Hematopoietic multipotent progenitor cell treated with erythropoietin and hydrocortisone succinate and interleukin-3 and kit ligand, for 6 days (in vitro differentiated cells): ENCODE measurements at places on chromosomes 2 and 18.

DNA sequence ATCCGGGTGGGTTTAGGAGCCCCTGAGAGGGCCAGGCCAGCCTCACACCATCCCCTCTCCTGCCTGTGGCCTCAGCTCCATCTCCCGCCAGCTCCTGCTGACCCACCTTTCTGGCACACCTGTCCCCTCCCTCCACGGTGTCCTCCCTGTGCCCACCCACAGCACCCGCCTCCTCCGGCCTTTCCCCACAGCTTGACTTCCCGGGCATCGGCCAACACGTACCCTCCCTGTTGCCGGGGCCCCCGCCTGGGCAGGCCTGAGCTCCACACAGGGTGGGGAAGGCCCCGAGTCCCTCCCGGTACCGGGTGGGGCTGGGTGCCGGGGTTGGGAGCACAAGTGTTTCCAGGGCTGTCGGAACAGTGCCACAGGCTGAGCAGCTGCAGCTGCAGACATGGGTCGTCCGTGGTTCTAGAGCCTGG is 6.5 kb downstream of the GPC1 start:
- no peak for DNase-seq

DNA sequence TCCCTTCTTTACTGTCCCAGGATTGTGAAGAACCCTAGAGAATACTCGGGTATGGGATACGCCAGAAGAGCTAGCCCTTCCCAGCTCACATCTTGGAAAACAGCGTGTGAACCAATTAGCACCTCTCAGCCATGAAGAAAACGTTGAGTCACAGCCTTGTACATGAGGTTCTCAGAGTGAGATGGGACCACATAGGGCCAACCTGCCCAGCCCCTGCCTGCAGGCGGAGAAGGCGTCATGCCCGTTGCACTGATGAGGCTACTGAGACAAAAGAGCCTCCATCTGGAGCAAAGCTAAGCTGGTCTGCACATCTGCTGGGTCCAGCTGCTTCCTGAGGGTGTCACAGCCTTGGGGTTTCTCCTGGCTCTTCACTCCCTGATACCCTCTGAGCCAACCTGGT is 92.2 kb downstream of the LBH start:
- DNase-seq, result no peak

DNA sequence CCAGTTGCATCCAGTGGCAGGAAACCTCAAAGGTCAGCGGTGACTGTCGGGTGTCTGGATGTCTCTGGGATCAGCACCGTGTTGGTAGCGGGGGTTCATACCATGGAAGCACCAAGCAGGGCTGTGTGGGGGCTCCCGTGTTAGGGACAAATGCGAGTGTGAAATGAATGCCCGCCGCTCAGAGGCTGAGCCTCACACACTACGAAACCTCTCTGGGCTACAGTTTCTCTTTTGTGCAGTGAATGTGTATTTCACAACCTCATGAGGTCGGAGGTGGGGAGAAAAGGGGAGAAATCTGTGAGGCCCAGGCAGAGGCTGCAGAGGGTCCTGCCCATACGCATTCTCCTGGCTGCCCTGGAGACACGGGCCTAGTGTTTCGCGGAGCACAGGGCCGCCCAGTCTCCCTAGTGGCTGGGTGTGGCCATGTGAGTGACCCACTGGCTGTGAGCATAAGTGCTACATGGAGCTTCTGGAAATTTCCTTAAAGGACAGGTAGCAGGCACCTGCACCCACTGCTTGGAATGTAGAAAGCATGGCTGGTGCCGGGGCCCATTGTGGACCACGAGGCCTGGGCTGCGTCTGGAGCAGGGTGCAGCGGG is 138.0 kb upstream of the GLI2 start:
- no peak for DNase-seq

DNA sequence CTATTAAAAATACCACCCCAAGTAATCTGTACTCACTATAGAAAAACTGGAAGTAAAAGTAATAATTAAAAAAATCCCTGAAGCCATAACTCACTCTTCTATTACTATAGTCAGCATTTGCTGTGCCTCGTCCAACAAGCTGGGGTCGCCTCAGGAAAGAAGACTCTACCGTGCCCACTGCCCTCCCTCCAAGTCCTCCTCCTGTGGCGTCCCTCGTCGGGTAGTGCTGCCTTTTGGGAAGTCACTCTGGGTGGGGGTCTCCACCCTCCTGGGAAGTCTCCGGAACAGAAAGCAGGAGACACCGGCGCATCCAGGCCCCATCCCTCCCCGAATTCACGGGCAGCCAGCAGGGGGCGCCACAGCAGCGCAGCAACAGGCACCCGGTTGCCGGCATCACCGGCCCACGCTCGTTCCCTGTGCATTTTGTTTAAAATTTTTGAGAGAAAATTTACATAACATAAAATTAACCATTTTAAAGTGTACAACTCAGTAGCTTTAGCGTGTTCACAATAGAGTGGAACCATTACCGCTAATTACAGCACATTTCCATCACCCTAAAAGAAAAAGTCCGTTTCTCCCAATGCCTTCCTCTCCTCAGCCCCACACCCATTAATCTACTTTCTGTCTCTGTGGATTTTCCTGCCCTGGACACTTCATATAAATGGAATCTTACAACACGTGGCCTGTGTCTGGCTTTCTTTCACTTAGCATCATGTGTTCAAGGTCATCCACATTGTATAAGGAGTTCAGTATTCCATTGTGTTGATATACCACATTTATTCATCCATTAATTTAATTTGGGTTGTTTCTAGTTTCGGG is 62.2 kb downstream of the ADNP2 start:
- DNase-seq, result peak; percentile 47

DNA sequence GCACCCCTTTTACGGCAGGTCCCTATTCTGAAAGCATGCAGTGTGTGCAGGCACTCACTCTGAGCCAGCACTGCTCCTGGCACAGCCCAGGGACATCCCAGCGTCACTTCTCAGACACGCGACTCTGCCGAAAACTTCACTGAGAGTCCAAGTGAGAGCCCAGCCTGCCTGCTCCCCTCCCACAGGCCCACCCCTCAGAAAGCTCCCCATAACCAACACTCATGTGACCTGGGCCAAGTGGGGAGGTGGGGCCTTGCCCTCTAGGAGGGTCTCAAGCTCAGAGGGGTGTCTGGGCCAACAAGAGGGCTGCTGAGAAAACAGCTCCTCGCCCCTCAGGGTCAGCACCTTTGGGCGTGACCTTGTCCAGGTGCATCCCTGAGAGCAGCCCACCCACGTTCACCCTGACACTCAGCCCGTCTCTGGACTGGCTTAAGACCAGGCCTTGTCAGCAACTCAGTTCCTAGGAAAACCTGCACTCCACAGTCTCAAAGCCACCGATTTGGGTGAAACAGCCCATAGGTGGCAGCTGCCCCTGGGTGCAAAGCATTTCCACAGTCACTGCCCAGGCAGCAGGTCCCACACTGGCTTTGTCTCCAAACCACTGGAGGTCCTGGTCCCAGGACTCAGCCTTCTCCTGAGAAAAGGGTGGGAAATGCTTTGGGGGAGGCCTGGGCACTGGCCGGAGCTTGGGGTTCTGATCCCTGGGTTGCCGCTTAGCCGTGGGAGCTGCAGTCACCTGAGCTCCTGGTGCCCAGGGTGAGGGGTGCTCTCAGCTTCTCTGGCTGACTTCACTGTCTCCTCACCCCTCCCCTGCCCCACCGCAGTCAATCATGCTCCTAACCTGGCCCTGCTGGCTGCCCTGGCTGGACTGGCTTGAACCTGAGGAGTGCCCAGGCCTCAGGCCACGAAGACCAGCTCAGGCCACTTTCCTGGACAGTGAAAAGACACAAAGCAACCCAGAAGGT is 209.6 kb downstream of the HDAC4 start:
- no peak for DNase-seq

GRCh38 chr2:223711596-223712326 is 109.6 kb upstream of the SCG2 start:
- DNase-seq, result no peak

DNA sequence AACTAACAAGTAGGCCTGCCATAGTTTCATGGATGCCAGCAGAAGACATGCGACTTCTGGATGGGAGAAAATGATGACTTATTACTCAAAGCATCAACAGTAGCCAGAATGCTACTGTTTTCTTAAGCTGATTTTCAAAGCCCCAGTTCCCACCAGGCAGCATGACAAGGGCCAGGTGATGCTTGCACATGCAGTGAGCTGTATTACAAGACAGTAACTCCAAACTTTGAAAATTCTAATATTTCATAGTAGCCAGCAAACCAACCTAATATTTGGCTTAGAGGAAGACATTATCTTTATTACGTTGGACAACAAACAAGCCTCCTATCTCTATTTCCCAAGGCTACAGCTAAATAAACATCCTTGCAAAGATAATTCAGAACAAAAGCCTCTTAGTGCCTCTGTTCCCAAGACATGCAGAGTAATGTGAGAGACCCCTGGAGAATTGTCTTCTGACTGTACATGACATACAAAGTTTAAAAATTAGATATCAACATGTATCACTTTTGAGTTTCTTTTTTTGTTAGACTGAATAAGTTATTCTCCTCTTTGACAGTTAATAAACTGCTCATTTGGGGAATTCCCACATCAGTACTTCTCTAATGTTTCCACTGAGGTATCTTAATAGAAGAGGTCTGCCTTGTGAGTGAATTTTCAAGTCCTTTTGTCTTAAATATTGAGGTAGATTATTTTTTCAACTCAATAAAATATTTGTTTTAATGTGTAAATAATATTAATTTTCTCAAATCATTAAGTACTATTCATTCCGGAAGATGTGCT is 367.6 kb upstream of the CWC22 start:
- no peak for DNase-seq

GRCh38 chr2:25989154-25989553 is 6.9 kb upstream of the KIF3C start:
- no peak for DNase-seq

GRCh38 chr18:10454681-10455557 is 484 bp downstream of the APCDD1 start:
- peak; percentile 14 for DNase-seq

DNA sequence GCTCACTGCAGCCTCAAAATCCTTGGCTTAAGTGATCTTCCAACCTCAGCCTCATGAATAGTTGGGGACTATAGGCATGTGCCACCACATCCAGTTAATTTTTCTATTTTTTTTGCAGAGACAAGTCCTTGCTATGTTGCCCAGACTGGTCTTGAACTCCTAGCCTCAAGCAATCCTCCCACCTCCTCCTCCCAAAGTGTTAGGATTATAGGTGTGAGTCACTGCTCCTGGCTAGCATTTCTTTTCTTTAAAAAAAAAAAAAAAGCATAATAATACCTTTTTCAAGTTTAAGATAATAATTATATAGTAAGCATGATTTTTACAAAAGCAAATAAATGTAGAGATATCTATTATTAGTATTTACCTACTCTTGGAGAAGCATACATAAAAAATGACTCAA is 36.1 kb downstream of the PPP4R1 start:
- no peak for DNase-seq

- no peak for DNase-seq
Observed at GRCh38 chr2:104476075-104476474, 377.8 kb upstream of the POU3F3 start.

GRCh38 chr2:196149948-196150347 is 21.4 kb downstream of the STK17B start:
- DNase-seq, result peak; percentile 59
